Tibial nerve (tissue), 4 donors: ENCODE measurements at places on chromosomes 7 and 10.
A peak's percentile ranks its signal among the peaks of the same experiment; 100 is the strongest.

GRCh38 chr7:19051767-19052375 is 65.6 kb downstream of the TWIST1 start:
- peak; percentile 42 for DNase-seq
- H3K4me1 ChIP-seq = no peaks in the 10 kb centered on the region
- no peak overlapping the region for H3K27ac ChIP-seq
- H3K4me3 ChIP-seq = no peak overlapping the region
- no peaks in the 10 kb centered on the region for H3K27me3 ChIP-seq

DNA sequence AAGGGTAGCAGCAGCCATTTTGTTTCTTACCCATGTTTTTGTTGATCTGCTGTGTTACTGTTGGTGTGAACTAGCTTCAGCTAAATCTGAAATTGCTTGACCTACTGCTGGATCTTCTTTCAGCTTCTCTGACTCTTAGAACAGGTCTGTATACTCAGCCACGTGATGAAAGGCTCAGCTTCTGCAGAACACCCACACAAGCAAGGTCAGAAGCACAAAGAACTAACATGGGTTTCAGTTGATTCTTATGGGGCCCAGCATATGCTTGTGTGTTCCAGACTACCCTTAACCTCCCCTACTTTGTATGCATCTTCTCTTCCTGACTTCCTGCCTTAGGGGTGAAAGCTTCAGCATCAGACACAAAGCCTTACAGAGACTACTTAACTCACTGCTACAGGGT is 186.8 kb downstream of the HGF start:
- no peaks in the 10 kb centered on the region for H3K27me3 ChIP-seq
- H3K36me3 ChIP-seq = no peaks in the 10 kb centered on the region
- no peaks in the 10 kb centered on the region for H3K4me1 ChIP-seq
- no peak overlapping the region for H3K27ac ChIP-seq
- DNase-seq = no peak

DNA sequence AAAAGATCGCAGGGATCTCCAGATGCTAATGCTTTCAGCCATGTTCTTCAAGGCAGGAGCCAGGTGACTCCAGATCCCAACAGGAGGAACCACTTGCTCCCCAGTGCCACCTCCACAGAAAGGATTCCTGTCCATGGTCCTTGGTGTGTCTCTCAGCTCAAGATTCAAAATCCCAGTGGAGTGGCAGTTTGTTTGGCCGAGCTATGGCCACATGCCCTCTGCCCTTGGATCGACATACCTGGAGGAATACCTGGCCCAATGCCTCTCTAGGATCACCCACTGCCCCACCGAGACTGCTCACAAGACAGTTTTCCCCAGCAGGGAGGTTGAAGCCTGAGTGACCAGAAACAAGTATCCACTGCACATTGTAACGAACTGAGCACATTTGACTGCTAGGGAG is 3.9 kb upstream of the GPRIN2 start:
- no peak overlapping the region for H3K4me3 ChIP-seq
- H3K27me3 ChIP-seq = peaks cover 44% of the 10 kb centered on the region
- no peak overlapping the region for H3K27ac ChIP-seq
- no peaks in the 10 kb centered on the region for H3K36me3 ChIP-seq

GRCh38 chr7:75737856-75738603 is 711 bp downstream of the HIP1 start:
- H3K36me3 ChIP-seq = no peaks in the 10 kb centered on the region
- DNase-seq = no peak
- H3K27ac ChIP-seq = peak overlapping the region; percentile 95
- no peaks in the 10 kb centered on the region for H3K4me1 ChIP-seq

DNA sequence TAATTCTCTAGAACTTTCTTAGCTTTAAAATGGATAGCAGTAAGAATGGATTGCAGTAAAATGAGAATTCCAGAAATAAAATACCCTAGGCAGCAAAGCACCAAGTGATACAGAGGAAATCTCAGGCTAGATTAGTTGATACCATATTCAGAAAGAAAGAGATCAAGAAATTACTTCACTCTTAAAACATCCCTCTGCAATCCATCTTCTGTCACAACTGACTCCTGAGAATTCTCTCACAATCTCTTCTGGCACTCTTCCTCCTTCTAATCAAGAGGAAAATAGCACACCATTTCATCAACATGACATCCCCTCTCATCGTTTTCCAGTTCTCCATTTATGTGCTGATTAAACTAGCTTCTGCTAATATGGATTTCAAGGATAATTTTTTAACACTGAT is 42.2 kb upstream of the LAMB1 start:
- no peaks in the 10 kb centered on the region for H3K4me1 ChIP-seq
- DNase-seq = no peak
- H3K36me3 ChIP-seq = no peaks in the 10 kb centered on the region
- H3K27ac ChIP-seq = no peak overlapping the region
- H3K27me3 ChIP-seq = no peaks in the 10 kb centered on the region
- H3K4me3 ChIP-seq = no peak overlapping the region

DNA sequence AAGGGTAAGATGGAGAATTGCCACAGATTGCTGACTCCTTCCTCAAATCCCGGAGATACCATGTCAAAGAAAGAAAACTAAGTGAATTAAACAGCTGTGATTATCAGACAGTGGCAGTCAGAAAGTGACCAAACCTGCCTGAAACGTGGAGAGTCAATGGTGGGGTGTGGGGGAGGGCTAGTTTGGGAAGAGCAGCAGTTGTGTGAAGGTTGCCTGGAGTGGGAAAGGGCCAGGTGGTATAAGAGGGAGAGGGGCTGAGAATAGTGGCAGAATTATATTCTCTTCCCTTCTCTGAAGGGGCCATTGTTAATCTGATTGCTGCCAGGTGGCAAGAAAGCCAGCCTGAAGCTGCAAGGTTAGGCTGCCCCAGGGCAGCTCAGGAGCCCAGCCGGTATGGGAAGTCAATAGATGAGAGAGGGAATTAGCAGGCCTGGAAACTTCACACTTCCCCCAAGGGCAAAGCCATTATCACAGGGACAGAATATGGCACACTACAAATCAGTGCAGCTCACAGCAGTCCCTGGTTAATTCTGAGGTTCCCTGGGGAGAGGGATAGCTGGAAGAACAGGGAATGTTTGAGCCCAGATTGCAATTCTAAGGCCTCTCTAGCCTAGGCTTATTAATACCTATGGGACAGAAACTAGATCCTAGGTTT is 83.9 kb upstream of the ITGB1 start:
- no peak overlapping the region for H3K4me3 ChIP-seq
- H3K36me3 ChIP-seq = no peaks in the 10 kb centered on the region
- no peak overlapping the region for H3K27ac ChIP-seq
- no peaks in the 10 kb centered on the region for H3K27me3 ChIP-seq

DNA sequence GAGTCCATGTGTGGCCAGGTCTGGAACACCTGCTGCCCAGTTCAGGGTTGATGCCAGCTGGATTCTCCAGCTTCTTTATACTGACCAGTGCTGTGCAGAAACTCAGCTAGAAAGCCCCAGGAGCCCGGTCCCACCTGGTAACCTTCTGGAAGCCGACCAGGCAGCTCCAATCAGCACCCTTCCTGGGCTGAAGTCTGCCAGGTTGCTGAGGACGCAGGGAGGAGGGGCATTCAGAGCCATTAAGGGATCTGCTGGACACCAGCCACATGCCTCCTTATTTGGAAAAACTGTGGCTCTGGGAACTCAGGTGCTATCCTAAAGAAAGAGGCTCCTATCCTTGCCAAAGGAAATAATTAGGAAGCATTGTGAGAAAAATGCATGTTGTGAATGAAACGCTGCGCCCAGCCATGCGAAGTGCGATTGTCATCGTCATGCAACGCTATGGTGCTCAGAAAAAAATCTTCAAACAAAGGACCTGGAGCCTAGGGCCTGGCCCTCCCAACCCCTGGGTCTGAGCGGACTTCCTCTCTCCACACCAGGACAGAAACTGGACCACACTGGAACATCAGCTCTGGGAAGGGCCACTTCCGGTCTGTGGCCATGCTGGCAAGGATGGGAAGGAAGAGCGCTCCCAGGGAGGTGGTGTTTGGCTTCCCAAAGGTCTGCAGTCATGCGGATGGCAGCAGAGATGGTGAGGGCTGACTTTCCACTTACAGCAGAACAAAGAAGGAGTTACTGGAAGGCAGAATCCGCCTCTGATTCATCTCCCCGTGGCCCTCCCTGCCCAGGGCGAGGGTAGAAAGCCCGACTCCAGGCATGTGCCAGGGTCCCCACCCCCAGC is 90.1 kb downstream of the FAM53B start:
- no peak for DNase-seq
- H3K4me3 ChIP-seq = no peak overlapping the region
- no peaks in the 10 kb centered on the region for H3K27me3 ChIP-seq
- H3K4me1 ChIP-seq = peaks cover 96% of the 10 kb centered on the region
